Muscle of arm (tissue), 14 donors: ENCODE measurements at places on chromosomes 2 and 18. TPM values are rescaled to one million over a fixed set of nuclear protein-coding genes. Genes with fewer than 3 reads are reported as not detected.

LAMA1 gene
- polyA plus RNA-seq, result 5.4 TPM

FRZB gene
- 9.5 TPM for polyA plus RNA-seq

DNA sequence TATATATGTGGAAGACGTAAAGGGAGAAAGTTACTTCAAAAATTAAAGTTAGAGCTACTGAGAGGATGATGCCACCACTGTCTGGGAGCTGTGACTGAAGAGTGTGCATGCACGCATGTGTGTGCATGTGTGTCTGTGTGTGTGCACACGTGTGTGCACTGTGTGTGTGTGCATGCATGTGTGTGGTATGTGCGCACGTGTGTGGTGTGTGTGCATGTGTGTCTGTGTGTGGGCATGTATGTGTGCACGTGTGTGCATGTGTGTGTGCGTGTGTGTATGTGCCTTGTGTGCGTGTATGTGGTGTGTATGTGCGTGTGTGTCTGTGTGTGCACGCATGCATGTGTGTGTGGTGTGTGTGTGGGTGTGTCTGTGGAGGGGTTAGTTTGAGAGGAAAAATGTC is 473.4 kb downstream of the CMPK2 start:
- DNase-seq, result no peak

ACTR1B gene
- 39.3 TPM for polyA plus RNA-seq

- no peak for DNase-seq
These were observed 91.5 kb upstream of the CCBE1 start for GRCh38 chr18:59788791-59789106.

DNA sequence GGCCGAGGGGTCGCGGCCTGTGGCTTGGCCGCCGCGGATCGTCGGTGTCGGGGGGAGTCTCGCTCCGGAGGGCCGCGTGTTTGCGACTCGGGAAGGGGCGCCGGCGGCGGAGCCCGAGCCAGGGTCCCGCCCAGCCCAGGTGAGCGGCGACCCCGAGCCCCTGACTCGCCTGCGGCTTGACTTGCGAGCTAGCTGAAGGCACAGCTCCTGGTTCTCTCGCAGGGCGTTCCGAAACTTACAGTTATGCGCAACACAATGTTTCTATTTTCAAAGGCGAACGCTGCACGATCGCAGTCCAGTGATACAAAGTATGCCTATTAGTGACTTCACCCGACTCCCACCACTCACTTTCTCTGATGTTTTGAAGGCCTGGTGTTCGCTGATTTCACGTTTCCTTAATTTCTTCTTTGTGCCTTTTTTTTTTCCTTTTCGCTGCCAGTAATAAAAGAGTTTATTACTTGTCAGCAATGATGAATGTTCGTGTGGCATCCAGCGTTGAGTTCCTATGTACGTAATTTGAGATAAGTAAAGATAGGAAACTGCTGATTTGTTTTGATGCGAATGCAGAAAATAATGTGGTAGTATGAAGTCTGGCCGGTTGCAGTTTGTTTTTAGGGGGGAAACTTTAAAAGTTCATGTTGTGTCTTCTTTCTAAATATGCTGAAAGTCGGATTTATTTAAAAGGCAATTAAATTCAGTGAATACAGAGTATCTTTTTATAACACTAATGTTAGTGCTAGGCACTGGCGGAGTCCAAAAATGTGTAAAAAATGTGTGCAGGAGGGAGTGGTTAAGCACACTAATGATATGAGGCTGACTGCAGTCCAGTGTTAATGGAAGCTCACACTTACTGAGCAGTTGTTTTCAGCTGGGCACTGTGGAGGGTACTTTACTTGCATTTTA is 706 bp downstream of the UBXN2A start:
- peak; percentile 55 for DNase-seq

GRCh38 chr2:213806125-213806726 is 522.0 kb downstream of the SPAG16 start:
- peak; percentile 0 for DNase-seq

- DNase-seq, result no peak
These were observed 25.1 kb downstream of the BAZ2B start for GRCh38 chr2:159591221-159591620.

- DNase-seq, result no peak
These were observed 1.1 kb downstream of the GRP start for GRCh38 chr18:59220784-59221765.

- DNase-seq, result no peak
These were observed 18.7 kb upstream of the RASGRP3 start for GRCh38 chr2:33457556-33458247.

- no peak for DNase-seq
These were observed 284.6 kb upstream of the UBE2E3 start for GRCh38 chr2:180695586-180696401.

- DNase-seq, result no peak
These were observed 43.2 kb downstream of the SDC1 start for GRCh38 chr2:20181761-20182160.

DNA sequence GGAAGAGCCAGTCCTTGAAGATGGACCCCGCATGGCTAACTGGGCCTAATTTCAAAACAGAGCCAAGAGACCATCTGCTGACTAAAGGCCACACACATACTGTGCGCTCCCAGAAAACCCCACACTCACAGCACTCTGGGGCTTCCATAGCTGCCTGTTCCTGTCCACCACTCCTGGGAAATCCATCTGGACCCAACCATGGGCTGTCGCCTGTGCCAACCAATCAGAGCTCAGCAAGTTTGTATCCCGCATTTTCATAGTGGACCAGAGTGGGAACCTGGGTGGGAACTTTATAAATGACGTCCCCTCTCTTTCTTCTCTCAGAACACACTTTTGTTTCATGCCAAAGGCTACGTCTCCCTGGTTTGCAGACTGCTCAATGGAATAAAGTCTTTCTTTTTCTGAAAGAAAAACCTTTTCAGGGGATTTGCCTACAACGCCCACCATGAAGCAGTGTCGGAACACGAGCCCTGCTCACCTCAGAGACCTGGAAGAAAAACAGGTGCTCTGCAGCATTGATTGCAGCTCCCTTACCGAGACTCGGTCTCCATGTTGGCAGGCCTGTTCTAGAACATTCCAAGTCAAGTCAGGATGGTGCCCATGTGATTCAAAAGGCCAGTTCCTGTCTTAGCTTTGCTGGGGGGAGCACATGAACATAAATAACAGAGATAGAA is 137.2 kb upstream of the GPC1 start:
- no peak for DNase-seq

- no peak for DNase-seq
These were observed 71.1 kb downstream of the DOCK10 start for GRCh38 chr2:224971214-224971613.

ALPI gene
- polyA plus RNA-seq, result not detected

DNA sequence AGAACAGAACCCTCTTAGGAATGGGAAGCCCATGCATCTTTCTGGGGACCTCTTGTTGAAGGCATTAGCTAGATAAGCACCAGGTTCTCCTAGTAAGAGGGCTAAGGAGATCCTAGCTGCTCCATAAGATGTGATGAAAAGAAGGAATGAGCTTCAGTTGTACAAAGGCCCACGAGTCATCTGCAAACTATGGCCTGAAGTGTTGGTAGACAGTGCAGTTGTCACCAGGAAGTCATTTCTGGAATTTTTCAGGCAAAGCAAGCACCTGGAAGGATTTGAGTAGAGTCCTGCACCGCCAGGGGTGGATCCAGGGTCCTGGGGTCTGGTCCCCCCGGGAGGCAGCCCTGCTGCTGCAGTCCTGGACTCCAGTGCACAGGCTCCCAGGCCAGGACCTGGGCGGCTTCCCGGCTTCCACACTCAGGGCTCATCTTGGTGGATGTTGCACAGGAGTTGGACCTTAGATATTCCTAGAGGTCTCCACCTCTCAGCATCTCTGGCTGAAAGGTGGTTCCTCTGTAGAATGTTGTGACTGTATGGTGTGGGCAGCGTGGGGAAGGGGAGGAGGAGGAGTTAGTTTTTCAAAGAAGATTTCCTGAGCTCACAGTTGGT is 85.3 kb downstream of the LDLRAD4 start:
- no peak for DNase-seq

- no peak for DNase-seq
These were observed 67.1 kb downstream of the BAZ2B start for GRCh38 chr2:159549234-159549633.

DNA sequence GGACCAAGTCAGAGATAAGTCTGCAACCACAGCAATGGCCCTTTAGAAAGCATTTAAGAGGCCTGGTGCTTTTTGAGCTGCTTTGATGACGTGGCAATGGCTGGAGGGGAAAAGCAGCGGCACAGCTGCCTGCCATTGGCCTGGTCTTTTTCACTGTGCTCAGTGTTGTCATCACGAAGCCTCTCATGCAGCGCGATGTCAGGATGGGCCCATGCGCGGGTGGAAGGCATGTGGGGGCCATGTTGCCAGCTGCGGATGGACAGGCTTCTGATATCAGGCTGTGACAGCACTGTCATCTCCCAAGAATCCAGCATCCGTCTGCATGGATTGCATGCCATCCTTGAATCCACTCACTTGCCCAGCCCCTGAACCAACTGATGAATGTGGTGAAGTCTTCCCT is 204.5 kb downstream of the ACKR3 start:
- DNase-seq, result no peak

DNA sequence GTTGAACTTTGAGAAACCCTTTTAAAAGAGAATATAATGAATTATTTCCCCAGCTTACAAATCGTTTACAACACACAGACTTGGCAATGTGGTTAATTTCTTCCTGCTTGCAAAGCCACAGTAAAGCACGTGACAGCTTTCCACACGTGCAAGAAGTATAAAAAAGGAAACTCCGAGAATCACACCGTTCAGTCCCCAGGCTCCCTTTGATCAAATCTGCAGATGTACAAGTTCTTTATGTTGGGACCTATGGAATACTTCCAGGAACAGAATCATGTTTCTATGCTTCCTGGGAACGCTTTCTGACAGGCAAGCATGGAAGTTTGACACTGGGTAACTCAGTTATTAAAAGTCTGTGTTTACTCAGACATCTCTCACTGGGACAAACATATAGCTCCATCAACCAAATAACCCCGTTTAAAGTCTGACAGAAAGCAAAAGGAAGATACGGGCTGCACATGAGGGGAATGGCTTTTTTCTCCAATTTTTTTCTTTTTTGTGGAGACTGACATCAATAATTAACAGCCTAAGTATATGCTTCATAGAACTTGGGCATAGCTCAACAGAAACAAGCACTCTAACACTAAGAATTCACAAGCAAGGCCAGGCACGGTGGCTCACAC is 134.8 kb downstream of the EIPR1 start:
- DNase-seq, result peak; percentile 32

DNA sequence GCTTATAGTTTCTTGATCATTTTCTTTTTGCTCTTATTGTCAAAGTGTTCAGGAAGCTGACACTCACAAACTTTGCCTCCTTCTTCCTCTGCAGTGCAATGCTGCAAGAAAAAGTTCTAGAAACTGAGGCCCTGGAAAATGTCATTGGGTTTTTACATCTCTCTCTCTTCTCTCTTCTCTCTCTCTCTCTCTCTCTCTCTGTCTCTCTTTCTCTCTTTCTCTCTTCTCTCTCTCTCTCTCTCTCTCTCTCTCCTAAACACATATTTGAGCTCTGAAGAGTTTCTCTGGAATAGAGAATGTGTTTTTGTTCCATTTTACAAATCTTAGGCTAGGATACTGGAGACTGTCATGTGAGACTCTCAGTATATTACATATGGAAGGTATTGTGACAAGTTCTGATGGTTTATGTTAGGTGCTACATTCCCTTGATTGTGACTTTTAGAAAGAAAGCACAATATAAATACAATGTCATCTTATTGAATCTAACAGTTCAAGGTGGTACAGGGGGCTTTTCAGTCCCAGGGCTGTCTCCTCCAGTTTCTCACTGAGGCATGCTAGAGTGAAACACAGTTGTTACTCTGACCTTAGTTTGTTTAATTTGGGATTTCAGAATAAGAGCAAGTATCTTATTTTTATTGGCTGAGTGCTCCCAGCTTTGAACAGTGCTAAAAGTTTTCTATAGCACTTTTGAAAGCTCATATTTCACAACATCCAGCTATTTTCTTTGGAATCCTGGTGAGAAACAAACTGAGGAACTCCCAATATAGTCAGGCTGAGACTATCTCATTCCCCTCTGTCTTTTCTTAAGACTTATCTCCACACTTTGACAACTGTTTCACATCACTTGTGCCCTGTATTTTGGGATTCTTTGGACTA is 41.4 kb upstream of the EHBP1 start:
- DNase-seq, result no peak

SIX3 gene
- not detected for polyA plus RNA-seq

CYTIP gene
- 4.4 TPM for polyA plus RNA-seq

DNA sequence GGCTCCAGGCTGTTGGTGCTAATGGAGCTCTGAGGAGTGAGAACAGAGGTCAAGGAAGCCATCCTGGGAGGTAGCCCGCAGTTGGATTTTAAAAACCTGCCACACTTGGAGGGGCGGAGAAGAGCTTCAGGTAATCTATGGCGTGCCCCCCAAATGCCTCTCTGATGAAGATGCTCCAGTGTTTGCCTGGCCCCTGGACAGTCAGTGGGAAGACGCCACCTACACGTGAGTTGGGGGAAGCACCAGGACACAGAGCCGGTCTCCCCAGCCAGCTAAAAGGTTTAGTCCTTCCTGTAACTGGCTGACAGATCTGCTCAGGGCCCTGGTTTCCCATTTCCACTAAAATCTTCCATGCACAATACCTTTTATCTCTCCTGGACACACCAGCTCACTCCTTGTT is 225.0 kb downstream of the TTC32 start:
- DNase-seq, result no peak

DNA sequence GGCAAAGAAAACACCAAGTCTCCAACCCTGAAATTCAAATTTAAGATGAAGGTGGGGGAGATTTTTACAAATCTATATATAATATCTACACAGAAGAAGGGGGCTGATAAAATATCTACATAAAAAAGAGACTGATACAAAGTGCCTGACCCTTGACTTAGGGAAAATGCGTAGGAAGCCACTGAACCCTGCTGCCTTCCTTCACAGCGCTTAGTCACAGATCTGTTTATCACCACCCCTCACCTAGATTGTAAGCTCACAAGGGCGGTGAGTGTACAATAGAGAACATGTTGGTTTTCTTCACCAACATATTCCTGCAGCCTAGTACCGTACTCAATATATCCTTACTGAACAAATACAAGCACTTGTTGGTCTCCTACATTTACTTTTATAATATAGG is 54.3 kb downstream of the NOL10 start:
- no peak for DNase-seq

KCNG3 gene
- not detected for polyA plus RNA-seq

DNA sequence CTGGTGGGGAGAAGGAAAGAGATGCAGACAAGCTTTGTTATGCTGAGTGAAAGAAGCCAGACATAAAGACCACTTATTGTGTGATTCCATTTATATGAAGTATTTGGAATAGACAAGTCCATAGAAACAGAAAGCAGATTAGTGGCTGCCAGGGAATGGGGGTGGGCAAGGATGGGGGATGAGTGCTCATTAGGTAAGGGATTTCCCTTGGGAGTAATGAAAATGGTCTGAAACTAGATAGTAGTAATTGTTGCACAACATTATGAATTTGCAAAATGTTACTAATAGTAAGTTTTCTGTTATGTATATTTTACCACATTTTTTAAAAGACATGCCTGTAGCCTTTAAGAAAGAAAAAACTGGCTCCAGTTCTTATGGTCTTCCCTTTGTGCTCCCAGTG is 154.9 kb downstream of the LNPK start:
- DNase-seq, result no peak

- DNase-seq, result no peak
These were observed 2.2 kb upstream of the NRP2 start for GRCh38 chr2:205680067-205680466.

- DNase-seq, result no peak
These were observed 7.3 kb upstream of the ASIC4 start for GRCh38 chr2:219506802-219507526.

- DNase-seq, result no peak
These were observed 38.3 kb downstream of the KLHL29 start for GRCh38 chr2:23423062-23423872.

GRCh38 chr2:8633735-8634313 is 48.0 kb upstream of the ID2 start:
- no peak for DNase-seq

C2orf66 gene
- 0.27 TPM for polyA plus RNA-seq
